ENCODE measurements at places on chromosomes 16 and 17.

- no peak for DNase-seq
Measured at GRCh38 chr16:4218202-4218601, 23.7 kb downstream of the SRL start.

DNA sequence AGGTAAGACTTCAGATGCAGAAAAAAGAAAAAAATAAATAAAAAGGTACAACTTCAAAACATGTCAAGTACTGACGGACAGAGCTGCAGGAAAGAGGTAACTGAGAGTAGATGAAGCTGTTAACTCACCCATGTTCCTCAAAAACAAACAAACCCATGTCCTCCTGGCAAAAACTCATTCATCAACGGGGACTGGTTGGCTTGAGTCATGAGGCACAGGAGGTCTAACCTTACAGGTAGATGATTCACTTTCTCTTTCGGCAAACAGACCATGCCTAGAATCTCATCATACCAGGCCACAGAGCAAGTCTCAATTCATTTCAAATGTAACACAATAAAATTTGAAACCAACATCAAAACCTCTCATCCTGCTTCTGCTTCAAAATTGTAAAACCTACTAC lies 12.3 kb upstream of the FASN start:
- DNase-seq, result no peak

DNA sequence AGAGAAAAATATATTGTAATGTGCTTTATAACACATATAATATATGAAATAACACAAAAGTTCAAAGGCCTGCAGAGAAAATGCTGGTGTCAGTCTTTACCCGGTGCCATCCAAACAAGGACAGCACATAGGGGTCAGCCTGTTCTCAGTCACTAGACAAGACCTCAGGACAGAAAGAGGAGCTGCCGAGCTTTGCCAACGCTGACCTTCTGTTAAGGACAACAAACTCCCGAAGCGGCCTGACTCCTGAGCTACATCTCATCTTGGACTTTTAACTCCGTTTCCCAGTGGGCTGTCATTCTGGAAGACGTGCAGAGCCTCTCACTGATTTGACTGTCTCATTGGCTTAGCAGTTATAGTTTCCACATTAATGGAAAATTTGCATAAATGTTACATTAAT lies 6.9 kb downstream of the ELAC2 start:
- no peak for DNase-seq

DNA sequence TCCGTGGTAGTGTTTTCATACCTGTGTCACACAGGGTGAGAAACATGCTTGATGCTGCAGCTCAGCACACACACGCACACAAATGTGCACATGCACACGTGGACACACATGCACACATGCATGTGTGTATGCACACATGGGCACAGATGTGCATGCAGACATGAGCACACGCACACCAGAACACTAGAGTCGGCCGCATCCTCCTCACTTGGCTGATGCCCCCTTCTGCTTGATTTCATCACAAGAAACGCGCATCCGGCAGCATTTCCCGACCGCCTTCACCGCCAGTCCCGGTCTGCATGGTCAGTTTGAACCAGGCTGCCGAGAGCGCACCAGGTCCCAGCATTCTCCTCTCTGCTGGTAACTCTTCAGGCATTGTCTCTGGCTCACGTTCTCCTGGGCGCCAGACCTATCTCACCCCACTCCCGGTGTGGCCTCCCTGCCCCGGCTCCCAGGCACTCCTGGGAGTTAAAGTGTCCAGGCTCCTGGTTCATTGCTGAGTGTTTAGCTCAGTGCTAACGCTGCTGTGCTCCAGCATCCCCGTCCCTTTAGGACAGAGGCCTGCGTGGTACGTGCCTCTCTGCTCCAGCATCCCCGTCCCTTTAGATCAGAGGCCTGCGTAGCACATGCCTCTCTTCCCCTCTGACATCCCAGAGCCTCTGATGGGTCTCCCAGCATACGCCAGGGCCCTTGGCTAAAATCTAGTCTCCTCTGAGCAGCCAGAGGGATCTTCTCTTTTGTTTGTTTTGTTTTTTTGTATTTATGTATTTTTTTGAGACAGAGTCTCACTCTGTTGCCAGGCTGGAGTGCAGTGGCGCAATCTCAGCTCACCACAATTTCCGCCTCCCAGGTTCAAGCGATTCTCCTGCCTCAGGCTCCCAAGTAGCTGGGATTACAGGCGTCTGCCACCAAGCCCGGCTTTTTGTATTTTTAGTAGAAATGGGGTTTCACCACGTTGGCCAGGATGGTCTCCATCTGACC lies 16.0 kb downstream of the BAIAP2 start:
- no peak for DNase-seq

DNA sequence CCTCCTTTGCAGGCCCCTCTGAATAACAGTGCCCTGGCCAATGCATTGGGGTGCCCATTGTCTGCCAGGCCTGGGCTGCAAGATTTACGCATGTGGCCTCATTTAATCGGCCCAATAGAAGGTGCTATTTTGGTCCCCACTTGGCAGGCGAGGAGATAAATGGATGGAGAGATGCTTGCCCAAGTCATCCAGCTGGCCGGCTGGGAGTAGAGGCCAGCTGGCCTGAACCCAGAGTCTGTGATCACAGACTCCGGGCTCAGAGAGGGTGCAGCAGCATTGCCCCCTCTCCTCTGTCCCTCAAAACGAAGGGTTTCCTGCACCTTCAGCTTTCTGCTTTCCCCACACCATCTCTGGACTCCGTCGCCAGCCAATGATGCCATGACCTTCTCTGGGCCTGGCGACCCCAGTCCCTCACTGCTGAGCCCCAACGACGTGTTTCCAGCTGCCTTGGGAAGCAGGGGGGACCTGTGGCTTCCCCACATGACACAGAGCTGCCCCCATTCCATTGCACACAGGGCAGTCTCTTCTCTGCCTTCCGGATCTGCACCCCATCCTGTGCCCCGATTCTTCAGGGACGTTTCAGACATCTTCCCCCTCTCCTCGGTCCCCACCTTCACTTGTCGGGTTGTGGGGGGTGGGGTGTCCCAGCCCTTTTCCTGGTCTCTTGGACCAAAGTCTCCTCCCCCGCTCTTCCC lies 3.5 kb upstream of the ADGRG1 start:
- DNase-seq, result no peak

GRCh38 chr16:19005561-19006445 lies 22.1 kb downstream of the TMC7 start:
- DNase-seq, result no peak

- no peak for DNase-seq
Measured at GRCh38 chr16:83586036-83586435, 221.7 kb upstream of the HSBP1 start.

- DNase-seq, result no peak
Measured at GRCh38 chr17:77196251-77196650, 55.5 kb downstream of the SEC14L1 start.

DNA sequence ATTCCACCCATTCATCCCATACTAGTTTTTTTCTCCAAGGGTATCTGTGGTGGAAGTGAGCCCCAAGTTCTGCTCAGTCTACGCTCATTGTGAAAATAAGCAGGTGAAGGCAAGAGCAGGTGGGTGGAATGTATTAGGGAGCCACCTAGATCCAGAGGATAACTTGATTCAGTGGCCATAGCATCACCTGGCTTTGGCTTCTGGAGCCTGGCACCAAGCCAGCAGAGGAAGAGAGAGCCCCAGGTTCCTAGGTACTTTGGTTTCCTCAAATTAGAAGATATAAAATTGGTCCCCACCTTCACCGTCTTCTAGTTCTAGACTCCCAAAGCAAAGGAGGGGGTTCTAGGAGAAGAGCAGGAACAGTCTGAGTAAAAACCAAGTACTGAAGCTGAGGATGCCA lies 4.1 kb downstream of the FXR2 start:
- no peak for DNase-seq

DNA sequence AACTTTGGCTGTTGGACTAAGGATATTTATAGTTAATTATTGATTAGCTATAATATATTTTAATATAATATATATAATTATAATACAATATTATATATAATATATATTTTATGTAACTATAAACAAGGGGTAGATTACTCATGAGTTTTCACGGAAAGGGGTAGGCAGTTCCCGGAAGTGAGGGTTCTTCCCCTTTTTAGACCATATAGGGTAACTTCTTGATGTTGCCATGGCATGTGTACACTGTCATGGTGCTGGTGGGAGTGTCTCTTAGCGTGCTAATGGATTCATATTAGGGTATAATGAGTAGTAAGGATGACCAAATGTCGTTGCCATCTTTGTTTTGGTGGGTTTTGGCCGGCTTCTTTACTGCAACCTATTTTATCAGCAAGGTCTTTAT lies 315.6 kb downstream of the WWOX start:
- DNase-seq, result no peak

- peak; percentile 6 for DNase-seq
Measured at GRCh38 chr17:14341866-14342265, 41.0 kb downstream of the HS3ST3B1 start.

DNA sequence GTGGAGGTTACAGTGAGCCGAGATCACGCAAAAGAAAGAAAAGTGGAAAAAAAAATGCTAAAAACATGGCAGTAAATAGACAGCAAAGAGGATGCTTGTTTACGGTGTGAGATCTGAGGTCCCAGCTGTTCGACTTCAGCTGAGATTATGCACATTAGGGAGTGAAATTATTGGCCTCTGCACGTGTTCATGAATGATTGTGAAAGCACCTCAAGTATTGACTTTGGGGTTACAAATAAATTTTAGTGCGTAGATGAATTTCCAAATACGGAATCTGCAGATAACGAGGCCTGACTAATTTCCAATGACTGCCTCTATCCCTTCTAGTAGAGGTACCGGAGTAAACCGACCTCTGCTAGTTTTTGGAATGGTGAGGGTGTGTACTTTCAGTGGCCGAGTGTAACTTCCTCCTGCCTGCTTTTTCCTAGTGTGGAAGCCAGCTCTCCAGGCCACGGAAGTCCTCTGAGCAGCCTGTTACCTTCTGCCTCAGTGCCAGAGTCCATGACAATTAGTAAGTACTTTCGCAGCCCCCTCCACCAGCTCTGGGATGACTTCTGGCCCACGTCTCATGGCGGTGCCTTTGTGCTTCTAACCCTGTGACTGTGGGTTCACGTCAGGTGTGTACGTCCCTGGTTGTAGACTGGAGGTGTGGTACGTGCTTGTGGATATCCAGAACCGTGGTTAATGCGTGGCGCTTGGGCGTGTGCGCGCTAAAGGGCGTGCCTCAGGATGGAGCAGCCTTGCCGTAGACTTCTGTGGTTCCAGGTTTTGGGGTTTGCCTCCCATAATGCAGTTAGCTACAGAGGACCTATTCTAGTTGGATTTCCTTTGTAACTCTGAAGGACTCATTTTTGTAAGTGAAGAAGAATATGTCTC lies 102.1 kb downstream of the SNX29 start:
- DNase-seq, result no peak

GRCh38 chr16:4415538-4416199 lies 727 bp downstream of the CORO7 start:
- peak; percentile 19 for DNase-seq

GRCh38 chr17:5687646-5688045 lies 103.3 kb upstream of the NLRP1 start:
- no peak for DNase-seq

- no peak for DNase-seq
Measured at GRCh38 chr16:83742124-83742899, 65.5 kb upstream of the HSBP1 start.

GRCh38 chr17:16929757-16930520 lies 42.0 kb downstream of the TNFRSF13B start:
- peak; percentile 32 for DNase-seq

DNA sequence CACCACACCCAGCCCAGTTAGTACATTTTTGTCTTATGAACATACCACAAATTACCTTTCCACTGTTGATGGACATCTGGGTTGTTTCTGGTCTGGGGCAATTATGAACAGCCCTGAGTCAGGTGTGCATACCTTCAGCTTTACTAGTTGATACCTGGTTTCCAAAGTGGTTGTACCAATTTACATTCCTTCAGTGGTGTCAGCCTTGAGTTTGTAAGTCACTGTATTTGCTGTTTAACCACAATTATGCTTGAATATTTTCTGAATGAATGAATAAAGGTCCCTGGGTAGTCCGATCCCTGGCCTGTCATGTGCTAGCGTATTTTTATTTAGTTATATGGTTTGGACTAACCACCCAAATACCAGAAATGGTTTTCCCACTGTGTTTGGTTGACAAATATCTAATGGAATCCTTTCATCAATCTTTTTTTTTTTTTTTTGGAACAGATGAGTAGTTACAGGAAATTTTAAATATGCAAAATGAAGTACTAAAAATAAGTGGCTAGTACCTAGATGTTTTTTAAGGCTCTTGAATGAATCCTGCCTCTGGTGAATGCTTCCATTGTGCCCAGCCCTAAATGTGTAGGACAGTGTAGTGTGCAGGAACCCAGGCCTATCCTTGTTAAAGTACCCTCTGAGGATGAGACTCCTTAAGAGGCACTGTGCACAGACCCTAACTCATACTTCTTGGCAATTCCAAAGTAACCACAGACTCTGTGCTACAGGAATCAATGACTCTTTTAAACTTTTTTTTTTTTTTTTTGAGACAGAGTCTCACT lies 3.7 kb downstream of the DUSP14 start:
- no peak for DNase-seq

- DNase-seq, result peak; percentile 50
Measured at GRCh38 chr16:16805809-16806208, 426.9 kb downstream of the NPIPA7 start.

DNA sequence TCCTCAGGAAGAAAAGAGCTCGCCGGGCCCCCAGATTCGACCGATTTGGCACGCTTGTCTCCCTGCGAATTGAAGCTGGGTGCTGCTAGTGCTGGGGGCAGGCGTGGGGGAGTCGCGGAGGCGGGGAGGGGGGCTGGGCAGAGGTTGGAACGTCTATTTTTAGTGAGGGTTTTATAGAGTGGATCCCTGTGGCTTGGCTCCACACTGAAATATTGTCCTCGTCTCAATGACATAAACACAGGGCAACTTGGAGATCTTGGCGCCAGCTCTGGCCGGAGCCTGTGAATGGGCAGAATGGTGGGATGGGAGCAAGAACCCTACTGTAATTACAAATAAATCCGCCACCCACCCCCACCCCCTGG lies 15.7 kb upstream of the NOG start:
- DNase-seq, result no peak
